ENCODE measurements at places on chromosomes 2 and 18.

DNA sequence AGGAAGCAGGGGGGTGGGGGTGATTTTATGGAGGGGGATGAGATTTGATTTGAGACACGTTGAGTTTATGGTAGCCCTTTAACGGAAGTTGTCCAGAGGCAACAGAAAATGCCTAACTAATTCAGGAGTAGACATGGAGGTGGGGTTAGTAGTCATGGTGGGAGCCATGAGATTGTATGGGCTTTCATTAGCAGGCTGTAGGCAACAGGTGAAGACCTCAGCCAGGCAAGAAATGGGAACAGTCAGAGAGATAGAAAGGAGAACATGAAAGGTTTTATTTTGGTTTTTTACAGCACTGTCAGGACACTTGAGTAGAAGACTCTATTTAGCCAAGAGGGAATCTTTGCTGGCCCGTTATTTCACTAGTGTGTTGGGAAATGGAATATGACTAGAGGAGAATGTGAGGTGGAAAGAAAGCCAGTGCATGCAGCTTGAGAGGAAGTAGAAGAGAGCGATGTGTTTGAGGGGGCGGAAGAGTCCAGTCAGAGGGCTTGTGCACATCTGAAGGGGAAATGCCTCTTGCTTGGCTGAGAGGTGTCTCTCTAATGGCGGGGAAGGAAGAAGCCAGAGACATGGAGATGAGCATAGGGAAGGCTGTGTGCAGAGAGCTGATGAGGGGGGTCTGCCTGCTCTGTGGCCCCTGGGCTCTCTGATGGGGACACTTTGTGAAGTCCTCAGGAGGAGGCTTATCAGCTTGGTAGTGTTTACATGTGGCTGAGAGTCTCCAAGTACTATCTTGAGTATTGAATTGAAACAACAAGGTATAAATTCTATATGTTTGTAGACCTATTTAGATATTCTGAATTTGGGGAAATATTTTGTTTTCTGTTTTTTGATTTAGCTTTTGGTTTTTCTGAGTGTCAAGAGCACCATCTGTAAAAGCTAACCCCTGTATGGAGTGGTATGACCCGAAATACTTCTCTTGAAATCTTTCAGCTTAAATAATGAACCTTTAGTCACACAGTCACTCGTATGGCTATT is 66.9 kb upstream of the ITM2C start:
- DNase-seq, result no peak

- DNase-seq, result no peak
Measured at GRCh38 chr2:9306911-9307310, 100.3 kb downstream of the ASAP2 start.

GRCh38 chr2:198717451-198717850 is 740.3 kb downstream of the SATB2 start:
- DNase-seq, result no peak

DNA sequence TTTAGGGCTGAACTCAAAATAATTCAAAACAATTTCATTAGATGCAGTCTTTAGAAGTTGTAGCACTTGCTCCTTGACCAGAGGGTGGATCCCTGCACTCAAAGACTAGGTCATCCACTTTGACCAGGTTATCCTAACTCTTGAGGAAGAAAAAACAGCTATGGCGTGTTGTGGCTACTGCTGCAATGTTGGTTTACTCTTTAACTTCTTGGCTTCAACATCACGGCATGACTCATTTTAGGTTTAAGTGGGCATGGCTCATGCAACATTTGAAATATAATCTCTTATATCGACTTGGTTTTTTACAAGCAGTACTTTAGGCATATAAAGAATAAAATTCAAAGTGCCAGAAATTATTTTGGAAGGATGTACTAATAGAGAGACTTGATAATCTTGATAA is 35.4 kb downstream of the ANKRD29 start:
- DNase-seq, result no peak

GRCh38 chr2:230434677-230435324 is 18.8 kb downstream of the SP100 start:
- no peak for DNase-seq

- no peak for DNase-seq
Measured at GRCh38 chr2:238338710-238339394, 18.5 kb downstream of the TRAF3IP1 start.

DNA sequence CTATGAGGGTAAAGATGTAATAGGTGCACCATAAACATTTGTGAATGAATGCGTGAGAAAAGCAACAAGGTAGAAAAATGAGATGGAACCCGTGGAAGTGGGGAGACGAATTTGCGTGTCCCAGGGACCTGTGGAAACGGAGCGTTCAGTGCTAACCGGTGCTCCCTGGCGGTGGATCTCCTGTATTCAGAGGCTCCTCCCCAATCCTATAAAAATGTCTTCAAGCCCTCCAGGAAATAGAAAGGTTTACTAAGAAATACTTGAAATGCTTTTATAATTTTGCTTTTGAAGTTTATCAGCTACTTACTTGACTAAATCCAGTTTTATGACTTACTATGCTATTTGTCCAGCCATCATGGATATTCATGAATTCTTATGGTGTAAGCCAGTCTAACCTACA is 62.8 kb upstream of the RBM44 start:
- no peak for DNase-seq

DNA sequence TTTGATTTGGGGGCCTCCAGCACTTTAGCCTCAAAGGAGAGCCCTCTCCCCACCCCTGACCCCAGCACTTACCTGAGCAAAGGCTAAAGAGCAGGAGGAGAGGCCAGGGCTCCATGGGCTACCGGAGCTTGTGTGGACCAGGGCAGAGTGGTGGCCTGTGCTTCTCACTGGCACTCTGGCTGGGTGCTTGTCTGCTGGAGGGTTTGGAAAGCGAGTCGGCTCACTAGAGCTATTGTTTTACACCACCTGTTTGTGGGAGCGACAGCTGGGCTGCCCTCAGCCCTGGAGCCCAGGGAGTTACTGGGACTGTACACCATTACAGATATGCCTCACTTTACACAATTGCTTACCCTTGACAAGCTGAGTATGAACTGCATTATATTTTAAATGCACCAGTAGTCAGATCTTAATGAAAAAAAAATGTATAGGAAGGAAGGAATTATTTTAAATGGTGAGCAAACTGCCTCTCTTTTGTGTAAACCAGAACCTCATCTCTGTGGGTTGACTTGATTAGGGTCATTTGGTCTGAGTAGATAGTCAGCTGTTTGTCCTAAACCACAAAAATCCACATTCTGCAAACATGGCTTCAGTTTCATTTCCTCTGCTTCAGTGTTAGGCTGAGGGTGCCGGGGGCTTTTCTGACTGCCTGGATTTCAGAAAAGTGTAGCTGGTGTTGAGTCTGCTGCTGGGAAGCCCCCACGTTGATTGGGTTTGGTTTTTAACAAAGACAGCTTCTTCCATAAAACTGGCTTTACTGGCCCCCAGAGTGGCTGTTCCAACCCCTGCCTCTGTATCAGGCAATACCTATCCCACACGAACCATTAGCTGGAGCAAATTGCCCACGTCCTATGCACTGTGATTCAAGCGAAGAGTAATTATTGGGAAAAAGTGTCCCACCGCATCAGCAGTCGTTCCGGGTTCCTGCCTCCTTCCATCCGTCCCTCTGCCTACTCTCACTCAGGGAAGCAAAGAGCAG is at the start of gene CHRNA1:
Gene CHRNA1, minus strand, starts transcription at position 193 of the 976 bp plus-strand sequence. Its CDS starts 78 bp downstream, at position 115.
- no peak for DNase-seq

- DNase-seq, result no peak
Measured at GRCh38 chr18:25251068-25251467, 100.9 kb downstream of the ZNF521 start.

DNA sequence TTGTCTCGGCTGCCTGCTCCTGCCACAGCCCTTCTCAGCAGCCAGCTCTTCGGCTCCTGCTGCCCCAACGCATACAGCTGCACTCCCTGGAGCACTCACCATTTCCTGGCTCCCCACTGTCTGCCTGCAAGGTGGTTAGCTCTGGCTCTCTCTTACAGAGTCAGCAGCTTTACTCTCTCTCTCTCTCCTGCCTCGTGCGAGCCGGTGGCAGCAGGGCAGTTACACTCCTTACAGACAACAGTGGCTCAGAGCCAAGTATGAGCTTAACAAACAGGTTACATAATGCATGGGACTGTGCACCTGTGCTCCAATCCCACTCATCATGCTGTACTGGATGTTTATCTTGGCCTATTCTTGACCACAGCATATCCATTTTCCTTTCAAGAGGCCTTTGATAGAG is 47.4 kb upstream of the DNAJC10 start:
- no peak for DNase-seq

- DNase-seq, result no peak
Measured at GRCh38 chr2:238098901-238099713, 1.0 kb upstream of the ESPNL start.

GRCh38 chr2:84942964-84943421 is 28.0 kb upstream of the KCMF1 start:
- no peak for DNase-seq

DNA sequence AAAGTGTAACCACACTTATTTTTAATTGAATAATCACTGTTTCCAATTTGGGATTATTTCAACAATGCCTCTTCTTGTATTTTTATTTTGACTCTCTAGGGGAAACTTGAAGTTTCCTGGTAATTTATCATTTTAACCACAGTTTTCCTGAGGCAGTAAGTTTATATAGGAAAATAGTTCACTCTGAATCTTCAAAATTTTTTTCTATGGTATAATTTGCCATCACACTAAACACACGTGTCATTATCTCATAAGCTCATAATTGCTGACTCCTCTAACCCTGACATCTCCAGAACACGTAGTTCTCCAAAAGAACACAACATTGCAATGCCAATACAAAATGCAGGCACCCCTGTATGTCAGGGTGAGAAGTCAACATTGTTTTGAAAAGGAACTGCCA is 102.2 kb upstream of the FZD7 start:
- DNase-seq, result no peak

DNA sequence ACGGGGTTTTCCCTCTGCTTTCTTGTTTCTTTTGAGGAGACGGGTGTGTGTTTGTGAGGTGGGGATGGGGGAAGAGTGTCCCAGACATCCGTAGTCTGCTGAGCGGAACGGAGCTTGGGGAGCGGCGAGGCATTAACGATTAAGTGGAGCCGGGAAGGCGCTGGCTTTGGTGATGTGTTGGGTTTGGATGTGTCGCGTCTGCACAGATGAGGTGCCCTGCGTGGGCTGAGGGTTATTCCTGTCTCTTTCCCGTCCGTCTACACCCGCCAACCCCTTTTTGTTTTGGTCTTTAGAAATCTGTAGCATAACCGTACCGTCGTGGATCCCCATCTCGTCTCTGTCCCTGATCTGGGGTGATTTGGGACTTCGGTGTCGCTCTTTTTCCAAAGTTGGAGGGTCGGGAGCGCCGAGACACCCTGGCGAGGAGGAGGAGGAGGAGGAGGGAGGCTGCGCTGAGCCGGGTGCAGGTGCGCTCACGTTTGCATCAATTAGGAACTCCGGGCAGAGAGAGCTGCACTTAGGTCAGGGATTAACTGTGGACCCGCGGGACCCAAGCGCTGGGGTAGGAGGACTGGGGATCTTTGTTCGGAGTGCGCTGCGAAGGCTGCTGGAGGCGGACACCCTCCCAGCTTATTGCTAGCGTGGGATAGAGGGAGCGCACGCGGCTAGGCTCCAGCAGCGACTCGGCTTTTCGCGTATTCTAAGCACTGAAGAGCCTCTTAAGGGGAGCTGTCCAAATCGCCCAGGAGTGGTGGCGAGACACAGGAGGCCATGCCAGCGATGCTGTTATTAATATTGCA is 720.3 kb downstream of the DPP10 start:
- no peak for DNase-seq

- DNase-seq, result no peak
Measured at GRCh38 chr2:130878316-130878715, 41.6 kb downstream of the ARHGEF4 start.

DNA sequence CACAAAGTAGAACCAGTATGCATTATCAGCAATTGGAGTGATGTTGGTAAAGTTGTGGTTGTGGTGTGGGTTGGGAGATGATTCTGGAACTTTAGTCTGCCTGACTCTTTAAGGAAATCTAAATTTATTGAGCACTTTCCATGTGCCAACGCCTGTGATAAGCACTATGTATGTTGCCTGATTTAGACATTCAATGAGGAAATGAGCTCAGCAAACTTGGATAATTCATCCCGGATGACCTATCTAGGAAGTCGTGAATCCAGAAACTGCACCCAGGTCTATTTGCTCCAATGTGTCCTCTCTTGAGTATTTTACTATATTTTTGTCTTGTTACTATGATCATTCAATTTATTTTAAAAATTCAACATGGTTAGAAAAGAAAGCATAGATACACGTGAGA is 400.8 kb upstream of the MMADHC start:
- no peak for DNase-seq

- no peak for DNase-seq
Measured at GRCh38 chr2:30511122-30512083, 64.4 kb downstream of the LCLAT1 start.

- no peak for DNase-seq
Measured at GRCh38 chr2:159773426-159773825, 24.6 kb downstream of the CD302 start.

DNA sequence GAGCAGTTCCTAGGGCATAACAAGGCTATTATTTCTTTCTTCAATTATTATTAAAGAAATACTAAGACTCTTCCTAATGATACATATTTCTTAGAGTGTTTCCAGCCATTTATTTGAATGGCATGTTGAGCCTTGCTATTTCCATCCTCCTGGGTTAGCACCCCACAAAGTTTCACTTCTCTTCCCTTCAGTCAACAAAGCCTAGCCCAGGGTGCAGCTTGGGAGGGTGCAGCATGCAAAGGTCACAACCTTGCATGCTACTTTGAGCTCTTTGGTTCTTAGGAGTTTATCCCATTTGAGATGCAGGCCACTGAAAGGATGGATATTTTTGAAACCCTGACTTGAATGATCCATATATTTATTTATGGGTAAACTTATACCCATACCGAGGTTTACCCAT is 454.4 kb upstream of the MEIS1 start:
- no peak for DNase-seq

DNA sequence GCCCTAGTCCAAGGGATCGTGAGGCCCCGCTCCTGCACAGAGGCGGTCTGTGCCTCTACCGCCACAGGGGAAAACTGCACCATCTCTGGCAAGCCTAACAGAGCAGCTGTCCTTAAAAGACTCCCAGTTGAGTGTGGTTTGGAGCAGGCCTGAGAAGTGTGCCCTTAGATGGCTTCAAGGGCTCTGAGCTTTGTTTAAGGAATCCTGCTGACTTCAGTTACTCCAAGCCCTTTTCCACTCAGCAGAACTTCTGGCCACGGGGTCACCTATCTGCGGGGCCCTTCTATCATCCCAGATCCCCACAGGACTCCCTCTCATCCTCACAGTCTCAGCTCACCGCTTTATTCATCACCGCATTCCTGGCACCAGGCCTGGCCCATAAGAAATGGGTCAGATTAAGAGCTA is 131.5 kb downstream of the CCDC74A start:
- DNase-seq, result no peak

- DNase-seq, result no peak
Measured at GRCh38 chr2:218421027-218421426, 2.1 kb downstream of the VIL1 start.

Data from cortex of kidney (tissue), 1 donor.